ENCODE measurements at places on chromosomes 5 and 9.

- DNase-seq = no peak
Observed at GRCh38 chr9:89375191-89375760, 57.0 kb downstream of the SECISBP2 start.

DNA sequence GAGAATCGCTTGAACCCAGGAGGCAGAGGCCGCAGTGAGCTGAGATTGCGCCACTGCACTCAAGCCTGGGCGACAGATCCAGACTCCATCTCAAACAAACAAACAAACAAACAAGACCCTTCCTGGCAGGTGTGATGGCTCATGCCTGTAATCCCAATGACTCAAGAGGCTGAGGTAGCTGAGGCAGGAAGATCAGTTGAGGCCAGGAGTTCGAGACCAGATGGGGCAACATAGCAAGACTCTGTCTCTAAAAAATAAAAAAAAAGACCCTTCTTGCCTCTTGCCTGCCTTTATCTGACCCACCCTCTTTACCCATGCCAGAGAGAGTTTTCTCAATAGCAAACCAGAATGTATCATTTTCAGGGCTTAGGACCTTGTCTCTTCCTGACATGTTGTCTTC lies 8.8 kb upstream of the PANK3 start:
- DNase-seq = no peak

DNA sequence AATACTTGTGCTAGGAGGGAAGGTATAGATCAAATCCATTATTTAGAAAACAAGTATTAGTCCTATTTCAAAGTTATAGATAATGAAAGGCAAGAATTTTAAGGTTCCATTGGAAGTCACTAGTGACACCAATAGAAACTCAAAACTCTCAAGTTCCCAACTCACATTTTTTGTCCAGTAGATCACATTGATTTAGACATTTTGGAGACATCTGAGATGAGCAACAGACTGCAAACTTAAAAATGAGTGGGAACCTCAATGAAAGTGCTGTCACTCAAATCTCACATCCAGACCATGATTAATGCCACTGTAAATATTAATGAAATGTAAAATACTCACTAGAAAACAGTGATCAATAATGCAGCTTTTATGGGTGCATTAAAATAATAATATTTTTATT lies 405.0 kb downstream of the ENC1 start:
- DNase-seq = no peak

DNA sequence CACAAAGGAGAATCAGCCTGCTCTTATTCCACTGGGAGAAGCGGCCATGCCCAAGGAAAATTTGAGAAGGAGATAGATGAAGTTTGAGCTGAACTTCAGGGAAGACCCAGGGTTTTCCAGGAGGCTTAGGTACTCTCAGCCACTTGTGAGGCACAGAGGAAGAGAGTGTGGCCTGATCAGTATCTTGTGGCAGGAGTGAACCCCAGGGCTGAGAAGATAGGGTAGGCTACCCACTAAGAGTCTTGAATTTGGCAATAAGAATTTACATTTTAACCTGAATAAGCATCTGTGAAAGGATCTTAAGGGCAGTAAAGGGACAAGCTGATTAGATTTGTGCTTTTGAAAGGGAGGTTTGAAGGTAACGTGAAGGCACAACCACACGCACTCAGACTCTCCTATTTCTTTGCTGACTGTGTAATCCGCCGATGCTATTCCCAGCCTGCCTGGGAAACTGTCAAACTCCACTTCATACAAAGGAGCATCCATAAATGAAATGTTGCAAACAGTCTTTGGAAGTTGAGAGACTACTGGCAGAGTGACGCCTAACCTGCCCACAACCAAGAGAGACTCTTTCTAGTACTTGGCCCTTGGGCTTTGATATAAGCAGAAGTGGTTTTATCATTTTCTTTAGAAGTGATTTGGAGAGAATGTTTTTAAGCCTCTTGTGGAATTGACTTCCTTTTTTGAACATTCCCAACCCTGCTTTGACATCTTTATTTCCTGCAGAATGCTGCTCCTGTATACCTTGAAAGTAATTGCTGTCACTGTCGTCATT lies 108.2 kb upstream of the VCAN start:
- no peak for DNase-seq

GRCh38 chr5:67003935-67004729 lies 192.5 kb downstream of the CD180 start:
- DNase-seq = peak; percentile 79

DNA sequence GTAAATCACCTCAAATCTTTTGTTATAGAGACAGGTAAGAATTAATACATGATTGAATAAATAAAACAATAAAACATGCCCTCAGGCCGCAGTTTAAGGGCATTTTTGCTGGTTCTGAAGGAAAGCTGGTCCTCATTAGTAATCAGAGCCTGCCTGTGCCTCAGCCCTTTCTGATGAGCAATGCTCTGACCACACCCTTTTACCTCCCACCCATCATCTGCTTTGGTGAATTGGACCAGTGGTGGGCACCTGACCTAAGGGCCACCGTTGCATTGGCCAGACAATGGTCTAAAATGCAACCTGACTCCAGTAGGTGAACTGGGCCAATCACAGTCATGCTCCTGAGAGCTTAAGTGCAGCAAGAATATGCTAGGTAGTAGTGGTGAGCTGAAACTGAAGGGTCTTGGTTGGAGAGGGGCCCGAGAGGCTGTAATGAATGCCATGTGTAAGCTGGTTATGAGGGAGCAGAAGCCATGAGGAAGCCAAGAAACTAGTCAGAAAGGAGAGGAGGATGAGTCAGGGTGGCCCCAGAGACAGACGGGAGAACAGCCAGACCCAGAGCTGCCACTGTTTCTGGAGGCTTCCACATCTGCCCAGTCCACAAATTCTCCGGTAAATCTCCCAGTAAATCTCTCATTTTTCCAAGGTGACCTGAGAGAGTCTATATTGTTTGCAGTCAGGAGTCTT lies 45.5 kb upstream of the ZSWIM6 start:
- no peak for DNase-seq

DNA sequence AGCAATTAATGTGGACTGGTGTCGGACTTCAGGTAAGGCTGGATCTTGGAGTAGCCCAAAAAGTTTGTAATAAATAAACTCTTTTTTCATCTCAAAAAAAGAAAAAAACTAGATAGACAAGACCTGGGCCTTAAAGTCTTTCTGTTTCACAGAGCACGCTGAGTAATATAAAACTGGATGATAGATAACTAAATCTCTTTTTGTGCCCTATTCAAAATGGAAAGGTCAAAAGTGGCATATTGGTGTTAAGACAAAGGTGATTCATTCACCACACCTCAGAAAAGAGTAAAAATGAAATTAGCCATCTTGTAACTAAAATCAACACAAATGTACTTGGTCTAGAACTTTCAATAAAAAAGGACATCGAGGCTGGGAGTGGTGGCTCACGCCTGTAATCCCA lies 30.3 kb upstream of the RFK start:
- DNase-seq = no peak

DNA sequence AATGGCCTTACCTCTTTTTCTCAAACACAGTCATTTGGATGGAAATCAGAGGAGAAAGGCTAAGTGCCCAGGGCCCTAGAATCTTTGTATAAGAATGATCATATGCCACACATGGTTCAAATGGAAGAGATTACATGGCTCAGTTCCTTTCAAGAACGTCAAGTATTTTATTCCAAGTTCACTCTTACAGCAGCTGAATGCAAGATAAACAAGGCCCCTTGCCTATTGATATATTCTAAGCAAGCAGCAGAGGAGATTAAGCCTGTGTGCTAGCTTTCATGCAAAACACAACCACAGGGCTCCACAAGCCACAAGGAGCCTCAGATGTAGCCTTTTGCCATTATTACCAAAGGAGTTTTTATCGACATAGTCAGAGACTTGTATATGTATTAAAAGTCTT lies 55.3 kb upstream of the SLCO6A1 start:
- DNase-seq = no peak

Data from stimulated activated CD4-positive, alpha-beta T cell treated with anti-CD3 and anti-CD28 coated beads, Interleukin-15, amount 100 ng/mL, for 48 hours (primary cell).